ENCODE measurements at places on chromosomes 2 and 18. TPM values are rescaled to one million over a fixed set of nuclear protein-coding genes. Genes with fewer than 3 reads are reported as not detected.

CTAGE1 gene
- 0.09 TPM for total RNA-seq

ENOSF1 gene
- 30.8 TPM for total RNA-seq

LCT gene
- total RNA-seq = not detected

CRYGD gene
- not detected for total RNA-seq

LRP2 gene
- not detected for total RNA-seq

EGR4 gene
- not detected for total RNA-seq

RNF152 gene
- total RNA-seq = 41.8 TPM

TCF23 gene
- not detected for total RNA-seq

RNF125 gene
- 0.09 TPM for total RNA-seq

GALR1 gene
- total RNA-seq = not detected

SNED1 gene
- total RNA-seq = 23.2 TPM

KYNU gene
- not detected for total RNA-seq

APLF gene
- total RNA-seq = 6.5 TPM

CYRIA gene
- 27.4 TPM for total RNA-seq

Measured in endothelial cell of coronary artery (primary cell).